ENCODE measurements at places on chromosomes 12 and 14. TPM values are rescaled to one million over a fixed set of nuclear protein-coding genes. Genes with fewer than 3 reads are reported as not detected.

DNA sequence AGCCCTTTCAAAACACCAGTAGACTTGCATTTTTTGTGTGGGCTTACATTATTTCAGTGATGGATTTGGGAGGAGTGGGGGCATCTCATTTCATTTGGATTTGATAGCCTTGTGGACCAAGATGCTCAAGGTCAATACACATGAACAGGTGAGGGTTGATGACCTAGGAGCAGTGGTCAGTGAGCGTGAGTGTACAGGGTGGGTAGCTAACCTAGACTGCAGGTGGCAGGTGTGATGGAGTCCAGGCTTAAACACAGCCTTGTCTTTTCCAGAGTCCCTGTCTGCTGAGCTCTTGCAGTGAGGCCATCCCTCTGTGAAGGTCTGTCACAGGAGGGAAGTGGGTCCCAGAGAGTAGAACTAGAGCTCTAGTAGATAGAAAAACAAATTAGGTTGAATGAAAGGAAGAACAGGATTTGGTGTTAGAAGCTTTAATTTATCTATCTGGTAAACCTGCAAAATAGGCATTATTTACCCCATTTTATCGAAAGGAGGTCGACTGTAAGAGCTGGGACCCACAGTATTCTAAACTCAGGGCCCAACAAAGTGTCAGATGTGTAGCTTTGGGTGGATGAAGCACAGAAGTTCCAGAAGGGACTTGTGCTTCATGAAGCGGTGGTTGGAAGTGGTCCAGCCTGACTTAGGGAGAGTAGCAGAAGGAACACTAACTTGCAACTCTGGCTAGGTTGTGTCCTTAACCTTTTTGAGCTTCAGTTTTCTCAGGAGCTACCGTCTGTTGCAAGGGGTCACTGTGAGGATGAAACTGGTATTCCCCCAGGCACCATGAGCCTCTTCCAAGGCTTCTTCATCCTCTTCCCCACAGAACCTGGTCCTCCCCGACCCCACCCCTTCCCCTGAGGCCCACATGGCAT is 18.2 kb downstream of the RPS6KL1 start:
- DNase-seq = no peak

Gene PROX2
- total RNA-seq = not detected

Gene ZNF891
- total RNA-seq = 1.6 TPM

GRCh38 chr12:38162708-38163441 is 153.7 kb upstream of the ALG10B start:
- no peak for DNase-seq

- DNase-seq = no peak
Measured at GRCh38 chr14:95620659-95621059, 65.6 kb upstream of the TCL1B start.

Gene MUCL1
- total RNA-seq = not detected

DNA sequence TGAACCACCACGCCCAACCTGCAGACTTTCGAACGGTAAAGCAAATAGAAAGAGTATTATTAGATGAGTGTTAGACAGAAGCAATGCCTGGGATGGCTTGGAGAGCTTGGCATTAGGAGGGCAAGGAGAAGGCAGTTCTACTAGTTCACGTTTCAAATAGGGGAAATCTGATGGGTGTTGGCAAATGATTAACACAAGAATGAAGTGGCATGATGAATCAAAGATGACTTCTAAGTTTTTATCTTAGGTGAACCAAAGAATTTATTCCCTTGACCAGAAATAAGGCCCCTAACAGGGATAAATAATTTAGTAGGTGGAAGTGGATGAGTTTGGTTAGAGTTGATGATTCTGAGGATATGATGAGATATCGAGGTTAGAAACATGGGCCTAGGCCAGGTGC is 38.5 kb downstream of the DRAM1 start:
- DNase-seq = no peak

Gene SLC2A13
- 3.4 TPM for total RNA-seq

Gene KRT5
- total RNA-seq = not detected

Gene ADAMTS20
- not detected for total RNA-seq

- DNase-seq = peak; percentile 39
Measured at GRCh38 chr14:39467889-39468524, 35.8 kb upstream of the FBXO33 start.

DNA sequence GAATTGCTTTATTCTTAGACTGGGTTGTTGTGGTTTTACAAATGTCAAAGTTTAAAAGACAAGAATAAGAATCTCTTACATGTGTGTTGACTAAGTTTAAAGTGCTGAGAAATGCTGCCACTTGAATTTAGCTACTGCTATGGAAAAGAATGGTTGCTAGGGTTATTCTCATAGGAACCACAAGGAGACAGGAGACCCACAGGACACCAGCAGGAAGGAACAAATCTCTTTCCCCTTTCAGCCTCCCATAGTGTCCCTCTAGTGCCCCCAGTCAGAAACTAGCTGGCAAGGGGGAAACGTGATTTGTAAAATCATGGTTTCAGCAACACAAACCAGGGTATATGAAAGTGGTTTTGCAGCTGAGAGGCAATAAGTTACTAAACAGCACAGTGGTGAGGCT is 102.7 kb downstream of the ST8SIA1 start:
- DNase-seq = no peak

DNA sequence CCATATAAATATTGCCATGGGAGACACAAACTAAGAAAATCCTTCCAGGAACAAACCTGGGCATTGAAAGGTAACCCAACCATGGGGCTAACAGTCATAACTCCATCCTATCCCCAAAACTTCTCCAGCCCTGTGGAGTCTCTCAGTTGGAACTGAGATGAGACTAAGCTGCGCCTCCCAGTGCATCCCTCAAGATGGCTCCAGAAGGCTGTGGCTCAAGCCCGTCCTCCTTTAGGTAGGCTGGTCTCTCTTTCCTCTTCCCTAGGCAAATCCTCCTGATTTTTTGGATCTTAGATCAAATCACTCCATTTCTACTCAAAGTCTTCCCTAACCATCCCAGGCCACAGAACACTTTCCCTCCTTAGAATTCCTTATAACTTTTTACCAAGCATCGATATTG is 364.3 kb upstream of the CCDC196 start:
- no peak for DNase-seq

Gene WSCD2
- total RNA-seq = not detected

DNA sequence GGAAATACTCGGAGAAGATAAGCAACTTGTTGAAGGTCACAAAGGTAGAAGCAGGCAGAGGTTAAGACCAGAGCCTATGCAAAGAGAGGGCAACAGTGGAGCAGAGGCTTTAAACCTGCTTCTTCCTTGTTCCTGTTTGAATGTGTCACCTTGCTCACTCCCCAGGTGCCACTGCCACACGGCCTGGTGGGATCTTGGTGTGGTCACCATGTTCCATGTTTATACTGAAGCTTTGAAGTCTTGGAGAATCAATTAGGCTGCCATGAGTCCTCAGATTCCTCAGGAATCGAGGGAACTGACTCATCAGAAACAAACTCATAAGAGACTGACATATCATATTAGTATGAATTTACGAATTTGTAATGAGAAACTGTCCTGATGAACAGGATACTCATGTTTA is 46.8 kb downstream of the IQSEC3 start:
- DNase-seq = no peak

DNA sequence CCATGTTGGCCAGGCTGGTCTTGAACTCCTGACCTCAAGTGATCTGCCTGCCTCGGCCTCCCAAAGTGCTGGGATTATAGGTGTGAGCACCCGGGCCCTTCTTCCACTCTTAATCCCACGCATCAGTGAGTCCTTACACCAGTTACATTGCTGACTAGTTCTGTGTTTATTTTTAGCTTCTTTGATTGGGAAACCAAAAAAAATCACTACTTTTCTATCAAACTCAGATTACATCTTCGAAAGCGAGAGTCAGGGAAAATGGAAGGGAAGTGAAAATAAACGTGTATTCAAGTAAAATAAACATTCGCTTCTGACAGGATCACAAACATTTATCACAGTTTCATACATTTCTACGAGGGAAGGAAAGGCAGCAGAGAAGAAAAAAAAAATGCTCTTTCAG is 32.2 kb downstream of the FGD6 start:
- DNase-seq = no peak

- DNase-seq = no peak
Measured at GRCh38 chr12:82055391-82055790, 296.2 kb upstream of the PPFIA2 start.

GRCh38 chr14:31449971-31450610 is 7.2 kb downstream of the DTD2 start:
- DNase-seq = no peak

DNA sequence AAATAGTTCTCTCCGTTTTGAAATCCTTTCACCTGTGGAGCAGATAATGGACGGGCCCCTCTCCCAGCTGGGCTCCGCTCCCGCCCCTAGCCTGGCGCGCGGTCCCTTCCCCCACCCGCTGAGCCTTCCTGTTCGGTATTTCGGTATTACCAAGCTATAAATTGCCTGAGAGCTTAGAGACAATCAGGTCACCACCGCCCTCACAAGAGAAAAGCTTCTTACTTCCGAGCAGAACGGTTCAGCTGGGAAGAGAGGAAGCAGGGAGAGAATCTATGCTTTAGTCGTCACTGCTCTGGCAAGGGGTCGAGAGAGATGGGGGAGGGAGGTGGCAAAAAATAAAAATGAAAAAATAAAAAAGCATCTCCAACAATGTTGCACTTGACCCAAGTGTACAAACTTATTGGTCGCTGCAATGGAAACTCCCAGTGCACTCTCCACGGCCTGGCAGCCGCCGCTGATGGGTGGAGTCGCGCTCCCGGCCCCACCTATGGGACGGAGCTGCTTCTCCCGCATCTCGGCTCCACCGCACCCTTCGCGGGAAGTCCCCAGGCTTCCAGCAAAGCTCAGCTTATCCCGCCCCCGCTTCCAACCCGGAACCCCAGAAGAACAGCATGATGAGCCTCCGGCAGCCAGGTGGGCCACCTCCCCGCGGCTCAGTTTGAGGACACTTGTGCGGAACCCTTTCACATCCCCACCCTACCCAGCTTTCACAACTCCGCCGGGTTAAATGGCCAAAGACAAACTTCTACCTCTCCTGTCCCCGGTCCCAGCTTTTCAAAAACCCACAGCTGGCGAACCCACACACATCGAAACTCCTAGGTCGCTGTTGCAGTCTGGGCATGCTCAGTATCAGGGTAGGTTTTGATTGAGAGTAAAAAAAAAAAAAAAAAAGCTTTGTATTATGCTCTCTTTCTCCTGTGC is 832 bp upstream of the SYT1 start:
- no peak for DNase-seq

DNA sequence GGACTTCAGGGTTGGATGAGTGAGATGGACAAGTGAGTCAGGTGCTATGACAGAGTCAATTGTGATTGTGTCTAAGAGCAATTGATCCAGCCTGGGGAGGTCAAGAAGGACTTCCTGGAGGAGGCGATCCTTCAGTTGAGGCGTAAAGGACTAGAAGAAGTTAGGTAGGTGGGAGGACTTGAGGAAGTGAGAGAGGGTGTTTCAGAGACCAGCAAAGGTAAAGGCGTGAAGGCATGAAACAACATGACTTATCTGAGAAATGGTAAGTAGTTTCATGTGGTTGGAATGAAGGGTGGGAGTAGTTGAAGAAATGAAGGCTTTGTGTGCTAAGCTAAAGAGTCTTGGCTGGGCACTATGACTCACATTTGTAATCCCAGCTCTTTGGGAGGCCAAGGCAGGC is 48.9 kb upstream of the PPP1CC start:
- no peak for DNase-seq

Gene APOF
- not detected for total RNA-seq

Gene COCH
- total RNA-seq = 0.38 TPM

Gene ANO2
- not detected for total RNA-seq

Gene CCDC197
- total RNA-seq = 0.45 TPM

DNA sequence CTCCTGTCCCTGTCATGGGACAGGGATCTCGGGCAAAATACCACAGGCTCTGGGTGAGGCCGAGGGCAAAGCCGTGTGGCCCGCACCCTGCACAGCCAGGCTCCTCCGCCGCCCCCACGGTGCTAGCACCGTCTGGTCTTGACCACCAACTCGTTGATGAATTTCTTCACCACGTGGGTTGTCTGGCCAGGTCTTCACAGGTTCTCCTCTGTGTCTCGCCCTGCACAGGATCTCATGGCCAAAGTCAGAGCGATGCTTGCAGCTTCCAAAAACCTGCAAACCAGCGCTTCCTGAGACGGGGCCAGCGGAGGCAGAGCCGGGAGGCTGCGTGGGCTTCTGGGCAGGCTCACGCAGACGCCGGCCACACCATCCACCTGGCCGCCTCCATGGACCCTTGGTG is 29.0 kb upstream of the MMP17 start:
- no peak for DNase-seq

Gene DCP1B
- total RNA-seq = 18.6 TPM

Gene CCNK
- total RNA-seq = 79.2 TPM

DNA sequence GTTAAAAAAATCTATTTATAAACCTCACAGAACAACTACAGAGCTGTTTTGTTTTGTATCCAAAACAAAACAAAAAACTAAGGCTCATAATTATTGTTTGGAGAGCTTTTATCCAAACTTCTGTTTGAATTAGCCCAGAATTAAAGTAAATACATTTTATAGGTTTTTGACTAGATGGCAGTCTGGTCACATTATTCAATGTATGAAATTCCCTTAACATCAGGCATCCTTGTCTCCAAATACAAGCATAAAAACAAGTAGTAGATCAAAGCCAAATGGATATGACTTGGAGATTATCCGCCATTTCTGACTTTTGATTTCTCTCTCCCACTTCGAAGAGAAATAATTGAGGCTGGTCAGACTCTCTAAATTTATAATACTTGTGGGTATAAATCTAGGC is 63.5 kb downstream of the SLC38A1 start:
- DNase-seq = no peak

GRCh38 chr14:53963320-53964227 is 6.9 kb upstream of the BMP4 start:
- DNase-seq = no peak

GRCh38 chr12:2212971-2213869 is 160.4 kb downstream of the CACNA1C start:
- no peak for DNase-seq

Gene NGB
- total RNA-seq = not detected

DNA sequence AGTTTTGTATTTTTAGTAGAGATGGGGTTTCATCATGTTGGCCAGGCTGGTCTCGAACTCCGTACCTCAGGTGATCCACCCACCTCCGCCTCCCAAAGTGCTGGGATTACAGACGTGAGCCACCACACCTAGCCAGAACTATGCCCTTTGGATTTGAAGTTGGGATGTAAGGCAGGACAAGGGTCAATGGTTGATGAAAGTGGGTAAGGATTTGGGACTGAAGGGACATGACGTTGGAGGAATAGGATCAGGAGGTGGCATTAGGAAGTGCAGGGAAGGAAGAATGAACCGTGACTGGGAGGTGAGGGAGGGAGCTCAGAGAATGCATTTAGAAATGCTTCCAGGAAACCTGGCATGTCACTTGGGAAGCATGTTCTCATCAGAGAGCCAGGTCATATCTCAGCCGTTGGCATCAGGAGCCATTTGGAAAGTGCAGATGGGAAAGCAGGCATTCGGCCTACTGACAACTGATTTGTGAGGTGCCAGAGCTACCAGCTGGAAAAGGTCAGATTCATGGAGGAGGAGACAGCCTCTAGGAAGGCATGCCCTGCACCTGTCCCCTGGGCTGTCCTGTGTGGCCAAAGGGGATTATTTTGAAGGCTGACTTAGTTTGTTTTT is 2.2 kb downstream of the CRADD start:
- DNase-seq = no peak

GRCh38 chr12:27178723-27179399 is 65.2 kb upstream of the STK38L start:
- no peak for DNase-seq

GRCh38 chr14:92323011-92323915 is at the start of gene SLC24A4:
SLC24A4 (plus strand) TSS chr14:92323165; CDS start chr14:92323831, 666 bp downstream.
- DNase-seq = no peak

Data from activated CD4-positive, alpha-beta memory T cell treated with anti-CD3 and anti-CD28 coated beads, Interleukin-2, amount 10 ng/mL, durations not matched to agents 7 days and 5 days (primary cell).